ENCODE measurements at places on chromosomes 5 and 9. TPM values are rescaled to one million over a fixed set of nuclear protein-coding genes. Genes with fewer than 3 reads are reported as not detected.

The SLC24A2 gene
- 0.02 TPM for total RNA-seq

The FAM221B gene
- total RNA-seq = not detected

The SPEF2 gene
- total RNA-seq = 15.6 TPM

The BTNL8 gene
- not detected for total RNA-seq

DNA sequence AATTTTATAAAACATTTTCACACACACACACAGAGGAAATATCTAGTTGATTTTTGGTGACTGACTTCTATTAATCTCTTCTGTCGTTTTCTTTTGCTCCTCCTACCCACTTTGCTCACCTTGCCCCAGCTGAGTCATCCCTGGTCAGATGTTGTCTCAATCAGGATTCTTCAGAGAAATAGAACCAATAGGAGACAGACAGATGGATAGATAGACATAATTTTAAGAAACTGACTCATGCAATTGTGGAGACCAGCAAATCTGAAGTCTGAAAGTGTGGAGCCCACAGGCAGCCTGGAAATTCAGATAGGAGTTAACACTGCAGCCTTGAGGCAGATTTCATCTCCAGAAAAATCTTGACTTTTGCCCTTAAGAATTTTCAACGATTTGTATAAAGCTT lies 37.0 kb upstream of the PIK3R1 start:
- DNase-seq = no peak

DNA sequence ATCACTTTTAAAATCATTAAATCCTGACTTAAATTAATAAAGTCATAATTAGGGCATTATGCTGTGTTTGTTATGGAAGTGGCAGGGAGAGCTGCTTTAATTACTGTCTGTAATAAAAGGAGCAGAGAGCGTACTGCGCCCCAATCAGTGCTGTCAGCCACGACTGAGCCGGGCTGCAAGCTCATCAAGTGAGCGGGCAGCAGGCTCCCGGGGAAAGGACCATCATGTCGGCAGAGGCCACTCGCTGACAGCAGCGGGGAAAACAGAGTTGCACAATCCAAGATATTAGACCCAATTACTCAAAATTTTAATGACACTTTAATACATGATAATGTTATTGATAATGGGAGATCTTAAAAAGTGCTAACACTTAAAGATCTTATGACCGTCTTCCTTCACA lies 181.6 kb downstream of the AP3B1 start:
- DNase-seq = no peak

DNA sequence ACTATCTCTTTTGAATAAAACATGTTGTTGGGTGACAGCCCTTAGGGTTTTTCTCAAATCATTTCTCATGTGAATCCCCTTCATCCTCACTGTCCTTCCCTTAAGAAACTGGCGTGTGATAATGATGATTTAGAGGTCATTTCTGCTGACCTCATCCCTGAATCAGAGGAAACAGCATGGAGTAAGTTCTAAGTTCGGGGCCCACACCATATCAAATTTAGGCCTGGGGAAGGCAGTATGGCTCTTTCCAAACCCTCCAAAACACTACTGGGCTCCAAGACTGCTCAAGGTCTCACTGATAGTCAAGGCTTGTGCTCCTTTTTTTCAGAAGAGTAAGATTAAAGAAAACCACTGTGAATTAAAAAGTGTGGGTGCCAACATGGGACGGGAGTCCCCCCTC lies 872 bp upstream of the SMIM3 start:
- no peak for DNase-seq

DNA sequence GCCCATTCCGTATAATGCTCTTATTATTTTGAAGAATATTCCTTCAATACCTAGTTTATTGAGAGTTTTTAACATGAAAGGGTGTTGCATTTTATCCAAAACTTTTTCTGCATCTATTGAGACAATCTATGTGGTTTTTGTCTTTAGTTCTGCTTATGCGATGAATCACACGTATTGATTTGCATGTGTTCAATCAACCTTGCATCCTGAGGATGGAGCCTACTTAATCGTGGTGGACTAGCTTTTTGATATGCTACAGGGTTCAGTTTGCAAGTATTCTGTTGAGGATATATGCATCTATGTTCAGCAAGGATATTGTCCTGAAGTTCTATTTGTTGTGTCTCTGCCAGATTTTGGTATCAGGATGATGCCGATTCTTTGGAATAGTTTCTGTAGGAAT lies 1070.3 kb upstream of the CDH18 start:
- no peak for DNase-seq

- no peak for DNase-seq
Measured at GRCh38 chr5:88109818-88110217, 158.8 kb downstream of the TMEM161B start.

- DNase-seq = no peak
Measured at GRCh38 chr5:68194386-68194785, 21.2 kb upstream of the PIK3R1 start.

DNA sequence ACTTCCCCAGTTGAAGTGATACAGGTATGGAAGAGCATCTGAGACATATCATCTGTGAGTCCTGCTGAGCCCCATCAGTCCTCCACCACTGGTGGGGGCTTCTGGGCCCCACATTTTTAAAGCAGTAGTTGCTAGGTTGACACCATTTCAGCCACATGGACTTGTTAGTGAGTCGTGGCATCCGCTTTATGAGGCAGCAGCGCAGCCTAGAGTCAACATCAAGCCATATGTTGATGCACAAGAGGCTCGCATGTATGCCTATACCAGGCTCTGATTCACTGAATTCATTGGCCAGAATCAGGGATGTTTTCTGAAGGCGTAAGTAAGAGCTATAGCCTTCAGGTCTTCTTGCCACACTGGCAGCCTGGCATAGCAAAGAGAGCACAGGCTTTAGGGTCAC lies 26.8 kb downstream of the ZNF346 start:
- DNase-seq = no peak

- no peak for DNase-seq
Measured at GRCh38 chr5:150317048-150318003, 14.6 kb upstream of the ARSI start.

DNA sequence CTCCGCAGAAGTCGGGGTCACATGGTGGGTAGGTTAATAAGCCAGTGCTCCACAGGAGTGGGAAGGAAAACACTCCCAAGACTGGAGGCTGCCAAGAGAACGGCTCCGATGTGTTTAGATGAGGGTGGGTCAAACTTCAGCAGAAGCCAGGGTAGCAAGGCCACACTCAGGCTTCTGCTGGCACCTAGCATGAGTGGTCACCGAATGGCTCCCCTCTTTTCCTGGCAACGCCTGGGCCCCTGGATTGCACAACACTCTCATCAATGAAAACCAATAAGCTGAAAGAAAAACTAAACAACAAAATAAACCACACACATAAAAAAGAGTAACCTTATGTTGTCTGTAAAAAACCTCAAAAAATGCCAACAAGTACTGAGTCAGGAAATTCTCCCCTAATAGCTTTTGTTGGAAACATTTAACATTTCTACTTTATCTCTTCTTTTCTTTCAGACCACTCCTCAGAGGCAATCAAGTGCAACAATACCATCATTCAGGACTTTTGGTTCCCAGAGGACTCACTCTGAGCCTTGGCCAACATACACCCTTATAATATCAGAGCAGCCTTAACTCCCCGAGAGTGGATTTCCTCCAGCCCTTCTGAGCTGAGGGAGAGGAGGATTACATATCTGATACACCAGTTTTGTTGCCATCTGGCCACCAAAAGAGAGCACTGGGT lies 279.9 kb downstream of the ENC1 start:
- DNase-seq = no peak

DNA sequence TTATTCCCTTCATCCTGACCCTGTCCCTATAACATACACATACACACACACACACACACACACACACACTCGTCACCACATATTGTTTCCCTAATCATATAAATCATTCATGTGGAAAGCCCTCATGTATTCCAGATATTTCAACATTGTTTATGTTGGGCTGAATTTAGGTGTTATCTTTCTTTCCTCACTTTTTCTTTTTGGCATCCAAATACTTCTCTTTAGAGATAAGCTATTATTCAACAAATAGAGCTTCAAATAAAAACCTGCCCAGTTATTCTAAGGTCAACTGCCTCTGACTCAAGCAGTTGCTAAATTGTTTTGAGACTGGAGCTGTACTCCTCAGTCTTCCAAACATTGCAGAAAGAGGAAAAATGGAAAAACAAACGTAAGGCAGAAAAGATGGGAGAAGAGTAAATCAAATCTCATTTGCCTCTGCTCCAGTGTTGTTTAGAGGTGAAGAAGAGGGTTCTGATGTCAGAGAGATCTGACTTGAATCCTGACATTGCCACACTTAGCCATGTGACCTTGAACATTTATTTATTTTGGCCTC lies 215.7 kb downstream of the GAS1 start:
- no peak for DNase-seq

DNA sequence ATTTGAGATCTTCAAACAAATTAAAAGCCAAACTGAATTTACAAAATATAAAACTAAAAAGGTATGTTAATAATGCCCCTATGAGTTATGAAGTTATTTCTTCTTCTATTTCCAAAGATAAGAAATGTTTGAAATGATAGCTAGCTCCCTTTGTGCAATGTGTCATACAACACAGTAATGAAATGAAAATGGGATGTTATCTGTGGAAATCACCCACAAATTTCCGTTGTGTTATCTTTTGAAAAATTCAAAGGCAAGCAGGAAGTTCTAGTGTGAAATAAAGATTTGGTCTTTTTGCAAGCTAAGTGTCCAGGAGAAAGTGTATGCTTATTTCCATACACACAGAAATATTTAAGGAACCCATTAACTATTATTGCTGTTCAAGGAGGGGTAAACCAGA lies 375.3 kb upstream of the PRR16 start:
- DNase-seq = no peak

Measured in progenitor cell of endocrine pancreas (in vitro differentiated cells).